Stimulated activated effector memory CD8-positive, alpha-beta T cell treated with anti-CD3 and anti-CD28 coated beads, Interleukin-12 subunit alpha, Interleukin-12 subunit beta, amount 100 ng/mL, for 72 hours (primary cell): ENCODE measurements at places on chromosomes 7 and 10.

- no peak for DNase-seq
These were observed 819 bp downstream of the HYCC1 start for GRCh38 chr7:23012908-23013714.

- no peak for DNase-seq
These were observed 5.0 kb upstream of the TSPAN15 start for GRCh38 chr10:69446229-69446628.

- no peak for DNase-seq
These were observed 117.9 kb downstream of the NPY start for GRCh38 chr7:24401628-24402593.

GRCh38 chr7:45482451-45482850 is 91.7 kb upstream of the ADCY1 start:
- no peak for DNase-seq

DNA sequence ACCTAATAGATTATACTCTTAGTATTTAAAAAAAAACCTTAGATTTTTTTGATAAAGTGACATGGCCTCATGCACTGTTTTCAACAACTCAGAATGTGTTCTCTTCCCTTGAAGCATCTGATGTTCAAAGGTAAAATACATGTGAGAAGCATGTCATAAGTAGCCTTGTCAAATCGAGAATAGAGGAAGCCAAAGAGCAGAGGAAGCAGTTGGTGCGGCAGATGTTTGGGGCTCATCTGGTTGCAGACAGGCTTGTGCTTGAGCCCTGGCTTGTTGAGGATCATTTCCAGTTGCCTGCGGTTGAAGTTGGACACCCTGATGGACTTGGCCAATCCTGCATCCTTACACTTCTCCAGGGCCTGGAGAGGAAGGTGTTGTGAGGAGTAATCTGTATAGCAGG is 59.2 kb downstream of the AKR1E2 start:
- DNase-seq: no peak

GRCh38 chr7:140049339-140050024 is 13.3 kb downstream of the PARP12 start:
- DNase-seq: no peak

DNA sequence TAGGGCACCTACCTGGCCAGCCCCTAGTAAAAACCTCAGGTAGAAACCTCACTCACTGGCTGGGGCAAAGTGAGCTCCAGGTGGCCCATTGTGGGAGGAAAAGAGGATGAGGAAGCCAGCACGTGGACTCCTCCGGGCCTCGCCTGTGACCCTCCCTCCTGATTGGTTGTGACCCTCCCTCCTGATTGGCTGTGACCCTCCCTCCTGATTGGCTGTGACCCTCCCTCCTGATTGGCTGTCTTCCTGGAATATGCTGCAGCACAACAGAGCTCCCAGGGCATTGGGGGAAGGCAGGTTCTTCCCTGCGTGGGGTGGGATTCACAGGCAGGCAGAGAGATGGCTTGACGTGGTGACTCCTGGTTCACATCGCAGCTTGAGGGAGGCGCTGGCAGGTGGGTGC is 343.0 kb downstream of the GLRX3 start:
- DNase-seq: no peak

DNA sequence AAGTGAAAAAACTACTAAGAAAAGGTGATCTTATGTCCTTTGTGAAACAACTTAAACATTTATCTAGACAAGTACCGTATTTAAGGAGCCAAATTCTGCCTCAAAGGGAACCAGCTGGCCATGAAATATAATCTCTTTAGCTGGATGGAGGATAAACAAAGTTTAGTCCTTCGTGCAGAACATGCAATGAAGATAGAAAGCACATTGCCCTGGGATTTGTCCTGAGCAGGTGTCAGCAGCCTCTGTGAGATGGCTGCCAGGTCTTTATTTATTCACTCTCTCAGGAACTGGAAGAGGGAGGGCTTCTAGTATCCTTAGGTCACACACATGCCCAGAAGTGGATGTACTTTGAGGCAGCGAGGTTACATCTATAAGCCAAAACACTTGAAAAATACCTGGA is 57.4 kb upstream of the CASD1 start:
- no peak for DNase-seq

- no peak for DNase-seq
These were observed 354.9 kb downstream of the MDFIC start for GRCh38 chr7:115276791-115277190.
